ENCODE measurements at places on chromosomes 2 and 18. TPM values are rescaled to one million over a fixed set of nuclear protein-coding genes. Genes with fewer than 3 reads are reported as not detected.

The CPLX4 gene
- not detected for total RNA-seq

The SDC1 gene
- total RNA-seq, result 269 TPM

The IL36G gene
- not detected for total RNA-seq

The KLHL41 gene
- total RNA-seq, result 0.23 TPM

The ALPP gene
- not detected for total RNA-seq

The NOP58 gene
- 35.2 TPM for total RNA-seq

The RGPD8 gene
- total RNA-seq, result 7.2 TPM

The DUSP28 gene
- 3.5 TPM for total RNA-seq

The HOXD10 gene
- total RNA-seq, result not detected

The MYO3B gene
- total RNA-seq, result under 0.01 TPM

The DSG3 gene
- not detected for total RNA-seq

The CCDC138 gene
- total RNA-seq, result 3.9 TPM

The ERBB4 gene
- total RNA-seq, result not detected

The ATAD2B gene
- total RNA-seq, result 16.2 TPM

- H3K4me3 ChIP-seq, result no peak overlapping the region
- H3K4me1 ChIP-seq, result no peaks in the 10 kb centered on the region
- no peaks in the 10 kb centered on the region for H3K36me3 ChIP-seq
- DNase-seq, result no peak
Observed at GRCh38 chr2:190722835-190723234, 74.0 kb downstream of the NAB1 start.

- no peaks in the 10 kb centered on the region for H3K36me3 ChIP-seq
- H3K4me1 ChIP-seq, result no peaks in the 10 kb centered on the region
- H3K27me3 ChIP-seq, result no peaks in the 10 kb centered on the region
- DNase-seq, result no peak
- no peak overlapping the region for H3K4me3 ChIP-seq
Observed at GRCh38 chr2:175326801-175327200, 145.3 kb upstream of the ATP5MC3 start.

GRCh38 chr2:61720911-61721310, 132.9 kb downstream of the FAM161A start:
- no peaks in the 10 kb centered on the region for H3K27me3 ChIP-seq
- DNase-seq, result no peak
- H3K4me1 ChIP-seq, result no peaks in the 10 kb centered on the region

GRCh38 chr2:108591163-108591562, 56.9 kb downstream of the LIMS1 start:
- DNase-seq, result no peak
- no peaks in the 10 kb centered on the region for H3K36me3 ChIP-seq
- H3K27ac ChIP-seq, result no peak overlapping the region
- peaks cover 15% of the 10 kb centered on the region for H3K4me1 ChIP-seq

DNA sequence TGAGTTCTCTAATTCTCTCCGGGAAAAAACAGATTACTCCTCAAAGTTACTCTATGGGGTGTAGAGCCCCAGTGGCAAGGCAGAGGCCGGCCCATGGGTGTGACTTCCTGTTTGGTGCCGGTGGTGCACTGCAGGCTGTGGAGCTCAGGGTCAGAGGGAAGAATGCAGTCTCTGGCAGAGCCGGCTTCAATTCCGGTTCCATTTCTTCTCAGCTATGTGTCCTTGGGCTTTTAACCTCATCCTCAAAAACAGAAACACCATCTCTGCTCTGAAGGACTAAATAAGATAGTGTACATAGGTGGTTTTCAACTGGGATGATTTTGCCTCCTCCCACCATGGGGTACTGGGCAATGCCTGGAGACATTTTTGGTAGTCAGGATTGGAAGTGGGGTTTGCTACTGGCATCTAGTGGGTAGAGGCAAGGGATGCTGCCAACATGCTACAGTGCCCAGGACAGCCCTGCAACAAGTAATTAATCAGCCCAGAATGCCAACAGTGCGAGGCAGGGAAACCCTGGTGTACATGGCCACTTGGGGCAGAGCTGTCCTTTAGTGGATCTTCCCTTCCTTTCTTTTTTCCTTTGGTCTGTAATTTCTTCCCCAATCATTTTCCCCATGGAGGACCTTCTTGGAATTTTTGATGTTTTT, 81.2 kb downstream of the INSIG2 start:
- H3K4me3 ChIP-seq, result no peak overlapping the region
- H3K36me3 ChIP-seq, result no peaks in the 10 kb centered on the region
- DNase-seq, result no peak
- H3K4me1 ChIP-seq, result peaks cover 12% of the 10 kb centered on the region
- H3K27ac ChIP-seq, result no peak overlapping the region

DNA sequence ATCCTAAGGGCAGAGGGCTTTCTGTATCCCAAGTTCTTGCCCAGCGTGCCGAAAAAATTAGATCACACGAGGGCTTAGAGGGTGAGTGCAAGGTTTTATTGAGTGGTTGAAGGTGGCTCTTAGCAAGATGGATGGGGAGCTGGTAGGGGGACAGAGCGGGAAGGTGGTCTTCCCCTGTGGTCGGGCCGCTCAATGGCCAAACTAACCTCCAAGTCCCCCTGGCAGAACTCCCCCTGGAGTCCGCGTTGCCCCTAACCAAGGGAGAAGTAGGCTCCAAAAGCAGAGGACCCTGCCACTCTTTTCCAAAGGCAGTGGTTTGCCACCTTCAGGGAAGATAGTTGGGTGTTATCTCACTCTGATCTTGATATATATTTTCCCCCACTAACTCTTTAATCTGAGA, 63.4 kb downstream of the LYPD1 start:
- no peaks in the 10 kb centered on the region for H3K36me3 ChIP-seq
- H3K27me3 ChIP-seq, result no peaks in the 10 kb centered on the region
- H3K4me3 ChIP-seq, result no peak overlapping the region
- no peaks in the 10 kb centered on the region for H3K4me1 ChIP-seq
- H3K27ac ChIP-seq, result no peak overlapping the region

- no peaks in the 10 kb centered on the region for H3K4me1 ChIP-seq
- no peak for DNase-seq
- H3K36me3 ChIP-seq, result no peaks in the 10 kb centered on the region
- H3K4me3 ChIP-seq, result no peak overlapping the region
- no peak overlapping the region for H3K27ac ChIP-seq
Observed at GRCh38 chr18:63829886-63830285, 54.7 kb downstream of the SERPINB7 start.

DNA sequence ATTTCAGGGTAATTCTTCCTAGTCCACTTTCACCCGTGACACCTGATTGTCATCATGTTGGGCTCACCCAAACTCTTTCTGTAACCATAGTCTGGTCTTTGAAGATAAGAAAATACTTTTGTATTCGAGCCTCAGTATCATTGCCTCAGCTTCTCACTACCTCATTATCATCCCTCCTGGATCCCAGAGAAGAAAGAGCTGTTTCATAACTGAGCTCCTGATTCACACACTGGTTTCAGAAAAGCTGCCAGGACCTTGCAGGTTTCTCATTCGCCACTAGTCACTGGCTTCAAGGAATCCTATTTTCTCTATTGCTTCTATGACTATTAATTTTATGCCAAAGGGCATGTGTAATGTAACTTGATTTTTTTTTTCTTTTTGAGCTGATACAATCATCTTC, 2.9 kb upstream of the CRIM1 start:
- peaks cover 25% of the 10 kb centered on the region for H3K4me1 ChIP-seq
- no peak overlapping the region for H3K27ac ChIP-seq
- H3K27me3 ChIP-seq, result no peaks in the 10 kb centered on the region
- H3K36me3 ChIP-seq, result no peaks in the 10 kb centered on the region
- no peak overlapping the region for H3K4me3 ChIP-seq

- H3K4me3 ChIP-seq, result no peak overlapping the region
- no peaks in the 10 kb centered on the region for H3K27me3 ChIP-seq
- H3K36me3 ChIP-seq, result no peaks in the 10 kb centered on the region
Observed at GRCh38 chr2:2698182-2699120, 367.4 kb upstream of the MYT1L start.

DNA sequence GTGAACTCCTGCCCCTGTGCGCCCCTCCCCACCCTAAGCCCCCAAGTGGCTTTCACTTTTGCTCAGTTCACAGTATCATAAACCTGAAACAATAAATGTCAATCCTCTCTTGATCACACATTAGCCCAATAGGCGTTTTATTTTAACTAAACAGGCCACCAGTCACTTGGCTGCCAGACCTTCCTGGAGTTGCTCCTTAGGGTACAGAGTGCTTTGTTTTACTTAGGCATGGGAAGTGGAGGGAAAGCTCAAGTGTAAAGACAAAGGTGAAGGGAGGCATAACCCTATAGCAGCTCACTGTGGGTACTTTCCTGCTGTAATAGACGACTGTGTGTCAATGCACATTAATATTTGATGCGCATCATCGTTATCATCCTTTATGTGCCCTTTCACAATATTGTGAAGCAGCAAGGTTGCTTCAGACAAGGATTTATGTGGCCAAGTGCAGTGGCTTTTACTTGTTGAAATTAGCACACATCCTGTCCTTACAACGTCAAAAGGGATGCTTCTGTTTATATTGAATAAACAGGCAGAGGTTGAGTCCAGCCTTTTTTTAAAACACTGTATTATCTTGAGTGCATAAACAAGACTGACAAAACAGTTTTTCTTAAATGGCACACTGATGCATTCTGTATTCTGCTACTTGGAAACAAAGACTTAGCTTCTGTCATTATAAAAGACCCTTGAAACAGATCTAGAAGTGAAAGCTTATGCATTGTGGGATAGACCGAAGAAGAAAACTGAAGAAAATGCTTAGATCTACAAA, 168.5 kb downstream of the TMEFF2 start:
- no peak for DNase-seq
- no peak overlapping the region for H3K27ac ChIP-seq
- no peaks in the 10 kb centered on the region for H3K36me3 ChIP-seq

DNA sequence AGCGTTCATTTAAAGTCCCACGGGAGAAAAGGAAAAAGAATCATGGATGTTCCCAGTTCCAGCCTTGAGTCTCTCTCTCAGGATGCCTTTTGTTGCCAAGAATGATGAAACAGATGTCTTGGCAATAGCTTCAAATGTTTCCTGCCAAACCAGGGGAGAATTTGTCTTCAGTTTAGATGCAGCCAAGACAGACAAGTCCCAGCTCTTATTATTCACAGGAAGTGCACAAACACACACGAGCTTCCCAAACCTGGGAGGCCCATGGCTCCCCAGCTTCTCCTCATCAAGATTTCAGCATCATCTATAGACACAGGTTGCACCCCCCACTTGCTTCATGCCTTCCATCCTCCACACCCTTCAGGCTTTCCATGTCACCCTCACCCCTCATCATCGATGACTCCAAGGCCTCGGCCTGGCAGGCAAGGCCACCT, 45.9 kb downstream of the HS1BP3 start:
- no peaks in the 10 kb centered on the region for H3K27me3 ChIP-seq
- H3K36me3 ChIP-seq, result no peaks in the 10 kb centered on the region
- no peak for DNase-seq
- H3K4me1 ChIP-seq, result peaks cover 5% of the 10 kb centered on the region

GRCh38 chr2:64667535-64667934, 13.8 kb upstream of the SERTAD2 start:
- H3K36me3 ChIP-seq, result no peaks in the 10 kb centered on the region
- no peak overlapping the region for H3K4me3 ChIP-seq
- DNase-seq, result no peak
- H3K27ac ChIP-seq, result no peak overlapping the region
- no peaks in the 10 kb centered on the region for H3K4me1 ChIP-seq

DNA sequence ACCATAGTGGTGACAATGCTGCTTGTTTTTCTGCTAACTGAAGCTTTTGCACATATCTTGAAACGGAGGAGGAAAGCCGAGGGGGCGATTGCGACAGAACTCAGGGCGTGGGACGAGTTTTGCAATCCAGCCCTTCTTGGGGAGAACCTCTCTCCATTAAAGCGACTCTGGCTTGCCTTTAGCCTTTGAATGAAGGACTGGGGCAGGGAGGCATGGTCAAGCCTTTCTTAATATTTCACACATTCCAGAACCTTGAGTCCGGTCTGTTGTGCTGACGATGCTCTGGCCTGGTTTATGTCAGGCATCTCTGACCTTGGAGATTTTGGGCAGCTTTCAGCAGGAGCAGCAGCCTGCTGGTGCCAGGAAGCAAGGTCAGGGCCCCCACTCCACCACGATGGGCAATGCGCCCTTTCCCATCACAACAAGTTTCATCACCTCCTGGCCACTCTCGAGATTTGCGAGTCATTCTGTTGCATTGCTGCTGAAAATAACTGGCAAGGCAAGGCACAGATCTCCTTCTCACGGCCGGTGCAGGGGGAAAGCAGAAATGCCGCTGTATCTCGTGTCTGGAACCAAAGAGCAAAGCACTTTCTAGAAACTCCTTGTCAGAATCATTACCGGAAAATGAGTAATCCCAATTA, 10.8 kb downstream of the EMILIN2 start:
- no peak for DNase-seq
- H3K36me3 ChIP-seq, result no peaks in the 10 kb centered on the region
- H3K4me1 ChIP-seq, result no peaks in the 10 kb centered on the region

GRCh38 chr2:38460313-38460712, 83.2 kb upstream of the ATL2 start:
- no peaks in the 10 kb centered on the region for H3K4me1 ChIP-seq
- H3K36me3 ChIP-seq, result no peaks in the 10 kb centered on the region
- no peak overlapping the region for H3K27ac ChIP-seq
- H3K27me3 ChIP-seq, result no peaks in the 10 kb centered on the region

DNA sequence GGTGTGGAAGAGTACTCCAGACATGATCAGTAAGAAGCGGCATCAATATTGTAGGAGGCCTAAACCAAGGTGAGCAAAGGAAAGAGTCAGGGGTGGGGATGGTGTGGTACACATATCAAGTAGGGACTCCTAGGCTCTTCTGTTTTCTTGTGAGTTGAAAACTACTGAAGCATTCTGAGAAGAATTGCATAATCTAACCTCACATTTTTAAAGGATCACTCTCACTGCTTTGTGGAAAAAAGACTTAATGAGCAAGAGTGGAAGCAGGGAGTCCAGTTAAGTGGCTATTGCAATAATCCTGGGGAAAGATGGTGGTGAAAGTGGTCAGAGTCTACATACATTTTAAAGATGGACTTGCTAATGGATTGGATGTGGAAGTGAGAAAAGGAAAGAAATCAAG, 899.5 kb upstream of the FAM98A start:
- no peaks in the 10 kb centered on the region for H3K36me3 ChIP-seq
- no peaks in the 10 kb centered on the region for H3K27me3 ChIP-seq
- no peak for DNase-seq
- H3K4me1 ChIP-seq, result no peaks in the 10 kb centered on the region
- no peak overlapping the region for H3K27ac ChIP-seq

GRCh38 chr2:72934683-72935610, 17.6 kb downstream of the EMX1 start:
- no peak overlapping the region for H3K27ac ChIP-seq
- DNase-seq, result no peak
- no peak overlapping the region for H3K4me3 ChIP-seq
- no peaks in the 10 kb centered on the region for H3K27me3 ChIP-seq
- H3K4me1 ChIP-seq, result no peaks in the 10 kb centered on the region

GRCh38 chr2:166627893-166628292, 133.8 kb upstream of the SCN7A start:
- no peak overlapping the region for H3K4me3 ChIP-seq
- H3K36me3 ChIP-seq, result no peaks in the 10 kb centered on the region
- no peak for DNase-seq
- no peak overlapping the region for H3K27ac ChIP-seq
- no peaks in the 10 kb centered on the region for H3K4me1 ChIP-seq

DNA sequence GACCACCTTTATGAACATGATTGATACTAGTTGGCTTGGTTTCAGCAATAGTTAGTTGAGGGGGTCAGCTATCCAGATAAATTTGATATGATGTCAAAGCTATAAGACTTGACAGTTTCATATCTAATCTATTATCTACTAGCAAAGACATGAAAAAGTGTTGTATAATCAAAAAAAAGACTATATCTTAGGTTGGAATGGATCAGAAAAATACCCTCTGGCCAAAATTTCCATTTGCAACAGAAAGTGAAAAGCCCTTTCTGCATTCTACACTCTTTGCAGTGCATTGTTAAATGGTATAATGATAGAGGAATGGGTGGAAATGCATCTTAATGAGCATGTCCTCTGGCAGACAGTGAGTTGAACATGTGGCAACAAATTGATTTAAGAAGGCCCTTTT, 242.6 kb downstream of the THSD7B start:
- no peak for DNase-seq
- no peak overlapping the region for H3K4me3 ChIP-seq
- H3K4me1 ChIP-seq, result no peaks in the 10 kb centered on the region
- H3K27me3 ChIP-seq, result no peaks in the 10 kb centered on the region

Data from liver (tissue), 10 donors.